Forelimb muscle (tissue), 1 donor: ENCODE measurements at places on chromosomes 13 and 19. TPM values are rescaled to one million over a fixed set of nuclear protein-coding genes. Genes with fewer than 3 reads are reported as not detected.

Gene CPB2
- polyA plus RNA-seq = 0.11 TPM

Gene CGB1
- not detected for polyA plus RNA-seq

GRCh38 chr19:51702103-51702824 lies 9.1 kb downstream of the SPACA6 start:
- DNase-seq = no peak

DNA sequence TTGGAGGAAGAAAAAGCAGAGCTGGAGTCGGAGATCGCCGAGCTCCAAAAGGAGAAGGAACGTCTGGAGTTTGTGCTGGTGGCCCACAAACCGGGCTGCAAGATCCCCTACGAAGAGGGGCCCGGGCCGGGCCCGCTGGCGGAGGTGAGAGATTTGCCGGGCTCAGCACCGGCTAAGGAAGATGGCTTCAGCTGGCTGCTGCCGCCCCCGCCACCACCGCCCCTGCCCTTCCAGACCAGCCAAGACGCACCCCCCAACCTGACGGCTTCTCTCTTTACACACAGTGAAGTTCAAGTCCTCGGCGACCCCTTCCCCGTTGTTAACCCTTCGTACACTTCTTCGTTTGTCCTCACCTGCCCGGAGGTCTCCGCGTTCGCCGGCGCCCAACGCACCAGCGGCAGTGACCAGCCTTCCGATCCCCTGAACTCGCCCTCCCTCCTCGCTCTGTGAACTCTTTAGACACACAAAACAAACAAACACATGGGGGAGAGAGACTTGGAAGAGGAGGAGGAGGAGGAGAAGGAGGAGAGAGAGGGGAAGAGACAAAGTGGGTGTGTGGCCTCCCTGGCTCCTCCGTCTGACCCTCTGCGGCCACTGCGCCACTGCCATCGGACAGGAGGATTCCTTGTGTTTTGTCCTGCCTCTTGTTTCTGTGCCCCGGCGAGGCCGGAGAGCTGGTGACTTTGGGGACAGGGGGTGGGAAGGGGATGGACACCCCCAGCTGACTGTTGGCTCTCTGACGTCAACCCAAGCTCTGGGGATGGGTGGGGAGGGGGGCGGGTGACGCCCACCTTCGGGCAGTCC lies 5.0 kb downstream of the FOSB start:
- no peak for DNase-seq

DNA sequence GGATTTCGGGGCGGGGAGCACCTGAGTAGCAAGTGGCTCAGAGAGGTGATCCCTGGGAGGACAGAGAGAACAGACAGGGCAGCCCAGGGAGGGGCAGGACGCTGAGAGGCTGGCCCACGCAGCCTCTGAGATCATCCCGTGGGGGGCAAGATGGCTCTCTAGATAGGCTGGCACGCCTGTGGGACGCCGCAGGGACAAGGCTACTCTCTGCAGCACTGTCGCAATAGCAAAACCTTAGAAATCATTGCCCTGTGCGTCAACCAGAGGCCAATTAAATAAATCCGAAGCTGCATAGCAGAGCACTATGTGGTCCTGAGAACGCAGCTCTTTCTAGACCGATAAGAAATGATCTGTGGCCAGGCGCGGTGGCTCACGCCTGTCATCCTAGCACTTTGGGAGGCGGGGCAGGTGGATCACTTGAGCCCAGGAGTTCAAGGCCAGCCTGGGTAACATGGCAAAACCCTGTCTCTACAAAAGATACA lies 5.1 kb downstream of the PEX11G start:
- no peak for DNase-seq
